ENCODE measurements at places on chromosomes 2 and 18.

DNA sequence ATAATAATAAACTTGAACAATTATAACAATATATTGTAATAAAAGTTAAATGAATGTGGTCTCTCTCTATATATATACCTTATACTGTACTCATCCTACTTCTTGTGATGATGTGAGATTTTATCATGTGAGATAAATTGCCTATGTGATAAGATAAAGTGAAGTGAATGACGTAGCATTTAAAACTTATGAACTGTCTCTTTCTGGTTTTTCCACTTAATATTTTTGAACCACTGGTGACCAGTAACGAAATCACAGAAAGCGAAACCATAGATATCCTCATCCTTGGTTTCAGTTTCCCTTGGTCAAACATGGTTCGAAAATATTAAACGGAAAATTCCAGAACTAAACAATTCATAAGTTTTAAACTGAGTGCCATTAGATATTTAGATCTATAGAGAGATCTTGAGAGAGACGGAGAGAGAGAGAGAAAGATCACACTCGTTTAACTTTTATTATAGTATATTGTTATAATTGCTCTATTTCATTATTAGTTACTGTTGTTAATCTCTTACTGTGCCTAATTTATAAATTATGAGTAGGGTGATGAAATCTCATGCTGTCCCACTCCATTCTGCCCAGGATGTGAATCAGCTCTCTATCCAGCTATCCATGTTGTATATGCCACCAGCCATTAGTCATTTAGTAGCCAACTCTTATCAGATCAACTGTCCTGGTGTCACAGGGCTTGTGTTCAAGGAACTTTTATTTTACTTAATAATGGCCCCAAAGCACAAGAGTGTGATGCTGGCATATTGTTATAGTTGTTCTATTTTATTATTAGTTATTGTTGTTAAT lies 156.8 kb downstream of the THADA start:
- DNase-seq, result no peak

GRCh38 chr2:47644351-47644750 lies 138.6 kb upstream of the MSH6 start:
- no peak for DNase-seq

DNA sequence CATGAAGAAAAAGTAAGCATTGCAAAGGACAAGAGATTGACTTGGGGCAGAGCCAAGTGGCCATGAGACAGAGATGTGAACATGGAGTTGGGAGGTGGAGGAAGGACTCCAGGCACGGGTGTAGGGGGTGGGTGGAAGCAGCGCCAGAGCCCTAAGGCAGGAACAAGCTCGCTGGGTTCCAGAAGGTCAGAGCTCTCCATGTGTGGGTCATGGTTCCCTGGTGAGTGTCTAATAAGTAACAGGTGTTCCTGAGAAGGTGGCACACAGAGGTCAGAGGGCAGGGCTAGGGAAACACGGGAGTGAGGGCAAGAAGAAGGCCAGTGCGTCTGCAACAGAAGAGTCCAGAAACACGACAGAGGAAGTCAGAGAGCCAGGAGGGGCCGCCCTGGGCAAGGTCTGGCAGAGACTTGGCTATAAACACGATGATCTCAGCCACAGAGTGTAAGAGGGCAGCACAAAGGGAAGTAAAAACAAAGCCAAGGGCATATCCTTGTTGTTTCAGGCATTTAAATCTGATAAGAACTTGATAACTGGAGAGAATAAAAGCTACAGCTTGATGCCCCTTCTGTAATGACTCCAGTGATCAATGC lies 260.8 kb downstream of the TGIF1 start:
- no peak for DNase-seq

DNA sequence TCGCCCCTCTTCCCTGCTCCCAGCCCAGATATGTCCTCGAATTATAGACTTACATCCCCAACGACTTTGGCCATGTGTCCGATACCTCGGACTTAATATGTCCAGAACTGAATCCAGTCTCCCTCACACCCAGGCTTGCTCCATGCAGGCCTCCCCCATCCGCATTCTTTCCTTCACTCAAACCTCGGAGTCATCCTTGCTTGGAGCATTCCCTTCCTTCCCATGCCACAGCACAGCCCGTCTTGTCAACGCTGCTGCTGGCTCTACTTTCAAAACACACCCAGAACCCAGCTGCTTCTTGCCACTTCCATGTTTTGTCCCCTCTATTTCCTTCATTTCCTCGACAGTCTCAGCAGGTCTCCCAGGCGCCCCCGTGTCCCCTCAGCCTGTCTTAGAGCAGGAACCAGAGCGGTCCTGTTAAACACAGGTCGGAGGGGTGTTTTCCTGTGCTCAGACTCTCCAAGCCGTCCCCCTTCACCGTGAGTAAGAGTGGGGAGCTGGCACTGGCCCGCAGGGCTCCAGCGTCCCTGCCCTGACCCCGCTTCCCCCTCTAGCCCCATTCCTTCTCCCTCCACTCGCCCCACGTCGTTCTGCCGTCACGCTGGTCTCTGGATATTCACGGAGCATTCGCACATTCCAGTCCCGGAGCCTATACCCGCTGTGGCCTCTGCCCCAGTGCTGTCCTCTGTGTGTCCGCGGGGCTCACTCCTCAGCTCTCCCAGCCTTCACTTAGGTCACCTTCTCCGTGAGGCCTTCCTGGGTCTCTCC lies 54.4 kb downstream of the VAPA start:
- DNase-seq, result no peak

DNA sequence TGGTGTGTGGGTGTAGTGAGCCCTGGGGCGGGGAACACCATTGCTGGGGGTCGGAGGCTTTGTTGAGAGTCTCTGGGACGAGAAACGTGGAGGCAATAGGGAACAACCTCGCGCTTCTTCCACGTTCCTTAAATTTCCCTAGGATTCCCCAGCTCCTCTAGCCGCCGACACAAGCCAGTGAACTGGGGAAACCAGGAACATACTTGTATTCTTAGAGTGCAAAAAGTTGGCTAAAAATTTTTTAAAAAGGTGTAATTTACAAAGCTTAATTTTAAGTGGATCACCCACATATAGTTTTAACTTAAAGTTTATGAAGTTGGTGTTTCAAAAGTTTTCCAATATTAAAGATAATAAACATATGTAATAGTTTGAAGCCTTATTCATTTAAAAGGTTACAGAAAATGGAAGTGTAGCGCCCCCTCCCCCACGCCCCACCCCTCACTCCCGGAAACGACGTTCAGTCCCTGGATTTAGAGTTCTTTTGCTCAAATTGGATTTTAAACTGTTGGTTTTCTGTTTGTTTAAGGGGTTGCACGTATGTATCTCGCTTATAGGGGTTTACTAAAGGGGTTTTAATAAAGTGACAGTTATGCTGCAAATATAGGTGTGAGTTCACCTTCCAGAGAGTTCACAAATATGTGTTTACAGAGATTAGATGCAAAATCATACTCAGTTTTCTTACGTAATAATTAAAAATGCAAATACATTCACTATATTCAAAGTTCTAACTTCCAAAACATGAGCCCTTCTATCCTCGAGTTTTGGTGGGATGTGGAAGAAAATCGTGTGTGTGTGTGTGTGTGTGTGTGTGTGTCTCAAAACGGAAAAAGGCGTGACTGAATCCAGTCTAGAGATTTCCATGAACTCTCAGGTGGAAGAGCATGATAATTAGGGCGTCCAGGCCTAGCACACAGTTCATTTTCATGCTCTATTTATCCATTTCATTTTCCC lies 872 bp downstream of the DSG2 start:
- no peak for DNase-seq

- no peak for DNase-seq
Measured at GRCh38 chr2:163132850-163133249, 294.3 kb upstream of the KCNH7 start.

DNA sequence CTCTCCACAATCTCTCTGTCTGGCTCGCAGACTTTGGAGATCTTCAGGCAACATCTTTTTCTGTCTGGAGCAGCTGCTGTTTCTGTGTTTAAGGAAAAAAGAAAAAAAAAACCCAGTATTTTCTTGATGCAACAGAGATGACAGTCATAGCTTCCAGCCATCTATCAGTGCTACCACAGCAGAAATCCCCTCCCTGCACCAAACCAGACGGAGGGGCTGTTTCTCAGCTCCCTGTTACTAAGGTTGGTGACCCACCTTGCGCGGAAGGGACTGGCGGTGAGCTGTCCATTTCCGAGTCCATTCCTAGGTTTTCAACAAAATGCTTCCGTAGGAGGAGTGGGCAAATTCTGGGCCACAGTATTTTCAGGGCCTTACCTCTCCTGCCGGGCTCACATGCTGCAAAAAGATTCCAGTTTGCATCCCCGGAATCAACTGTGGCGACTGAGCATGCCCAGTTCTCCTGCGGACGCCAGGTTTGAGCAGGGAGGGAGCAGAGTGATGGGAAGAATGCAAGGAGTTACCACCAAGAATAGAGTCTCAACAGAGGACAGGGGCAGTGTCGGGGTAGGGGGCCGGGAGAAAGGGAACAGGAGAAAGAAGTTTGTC lies 1.2 kb downstream of the SLC4A10 start:
- DNase-seq, result no peak
